ENCODE measurements at places on chromosomes 3 and 15.

- DNase-seq, result no peak
These were observed 9.2 kb downstream of the ARF4 start for GRCh38 chr3:57587905-57588304.

GRCh38 chr15:93330912-93331544 is 242.0 kb upstream of the RGMA start:
- DNase-seq, result no peak

- DNase-seq, result no peak
These were observed 67.9 kb upstream of the AKAP13 start for GRCh38 chr15:85312486-85312885.

DNA sequence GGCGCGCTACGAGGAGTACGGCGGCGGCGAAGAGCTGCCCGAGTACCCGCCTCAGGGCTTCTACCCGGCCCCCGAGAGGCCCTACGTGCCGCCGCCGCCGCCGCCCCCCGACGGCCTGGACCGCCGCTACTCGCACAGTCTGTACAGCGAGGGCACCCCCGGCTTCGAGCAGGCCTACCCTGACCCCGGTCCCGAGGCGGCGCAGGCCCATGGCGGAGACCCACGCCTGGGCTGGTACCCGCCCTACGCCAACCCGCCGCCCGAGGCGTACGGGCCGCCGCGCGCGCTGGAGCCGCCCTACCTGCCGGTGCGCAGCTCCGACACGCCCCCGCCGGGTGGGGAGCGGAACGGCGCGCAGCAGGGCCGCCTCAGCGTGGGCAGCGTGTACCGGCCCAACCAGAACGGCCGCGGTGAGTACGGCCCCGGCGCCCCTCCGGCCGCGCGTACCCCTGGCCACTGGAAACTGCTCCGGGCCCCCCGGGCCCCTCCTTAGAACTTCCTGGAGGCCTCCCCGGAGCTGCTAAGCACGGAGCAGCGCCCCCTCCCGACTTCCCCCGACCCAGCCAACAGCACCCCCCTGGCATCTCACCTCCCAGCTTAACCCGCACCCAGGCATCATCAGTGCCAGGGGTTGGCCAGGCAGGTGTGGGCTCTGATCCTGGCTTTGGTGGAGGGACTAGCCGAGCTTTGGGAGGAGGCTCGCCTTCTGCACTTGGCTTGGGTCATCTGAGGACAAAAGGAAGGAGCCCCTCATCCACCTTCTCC is 1.4 kb downstream of the LOXL1 start:
- DNase-seq, result peak; percentile 62

DNA sequence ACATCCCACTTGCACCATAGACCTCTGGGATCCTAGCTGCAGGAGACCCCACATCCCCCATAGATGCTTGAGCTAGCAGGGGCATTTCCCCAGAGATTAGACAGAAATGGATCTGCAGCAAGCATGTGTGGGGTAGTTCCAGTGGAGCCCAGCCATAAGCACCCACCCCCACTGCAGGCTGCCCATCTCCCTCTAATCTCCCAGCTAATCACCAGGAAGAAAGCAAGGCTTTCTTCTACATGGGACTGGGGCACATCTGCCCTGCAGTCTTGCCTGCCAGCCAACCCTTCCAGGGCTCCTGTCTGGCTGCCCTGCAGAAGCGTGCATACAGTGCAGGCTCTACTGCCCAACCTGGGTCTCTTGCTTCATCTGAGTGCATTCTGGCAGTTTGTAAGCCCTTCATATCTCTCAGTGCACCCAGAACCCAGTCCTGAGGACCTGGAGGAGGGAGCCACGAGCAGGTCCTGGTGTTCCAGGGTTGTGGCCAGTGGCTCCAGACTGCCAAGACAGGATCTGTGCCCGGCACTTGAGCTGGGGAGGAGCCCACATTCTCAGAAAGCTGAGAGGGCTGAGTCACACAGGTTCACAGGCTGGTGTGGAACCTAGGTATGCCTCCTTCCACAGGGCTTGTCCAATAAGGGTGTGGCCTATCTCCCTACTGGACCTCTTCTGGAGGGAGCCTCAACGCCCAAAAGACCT is 49.9 kb upstream of the IGSF11 start:
- DNase-seq, result no peak

GRCh38 chr3:33035596-33035995 is 61.4 kb downstream of the GLB1 start:
- DNase-seq, result no peak

DNA sequence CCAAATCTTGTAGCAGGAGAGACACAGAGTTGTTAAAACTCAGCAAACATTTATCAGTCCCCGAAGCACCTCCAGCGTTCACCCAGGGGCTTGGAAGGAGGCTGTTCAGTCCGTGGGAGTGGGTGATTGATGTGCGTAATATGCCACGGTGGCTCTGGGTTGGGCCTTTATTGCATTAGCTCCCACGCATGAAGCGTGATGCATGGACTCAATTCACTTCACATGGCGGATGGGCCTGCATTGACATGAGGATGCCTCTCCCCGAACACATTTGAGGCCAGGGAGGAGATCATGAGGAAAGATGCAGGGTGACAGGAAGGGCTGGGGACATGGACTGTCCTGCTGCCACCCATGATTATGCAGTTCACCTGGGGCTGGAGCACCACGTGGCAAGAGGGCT is 126.5 kb downstream of the FAM43A start:
- no peak for DNase-seq

DNA sequence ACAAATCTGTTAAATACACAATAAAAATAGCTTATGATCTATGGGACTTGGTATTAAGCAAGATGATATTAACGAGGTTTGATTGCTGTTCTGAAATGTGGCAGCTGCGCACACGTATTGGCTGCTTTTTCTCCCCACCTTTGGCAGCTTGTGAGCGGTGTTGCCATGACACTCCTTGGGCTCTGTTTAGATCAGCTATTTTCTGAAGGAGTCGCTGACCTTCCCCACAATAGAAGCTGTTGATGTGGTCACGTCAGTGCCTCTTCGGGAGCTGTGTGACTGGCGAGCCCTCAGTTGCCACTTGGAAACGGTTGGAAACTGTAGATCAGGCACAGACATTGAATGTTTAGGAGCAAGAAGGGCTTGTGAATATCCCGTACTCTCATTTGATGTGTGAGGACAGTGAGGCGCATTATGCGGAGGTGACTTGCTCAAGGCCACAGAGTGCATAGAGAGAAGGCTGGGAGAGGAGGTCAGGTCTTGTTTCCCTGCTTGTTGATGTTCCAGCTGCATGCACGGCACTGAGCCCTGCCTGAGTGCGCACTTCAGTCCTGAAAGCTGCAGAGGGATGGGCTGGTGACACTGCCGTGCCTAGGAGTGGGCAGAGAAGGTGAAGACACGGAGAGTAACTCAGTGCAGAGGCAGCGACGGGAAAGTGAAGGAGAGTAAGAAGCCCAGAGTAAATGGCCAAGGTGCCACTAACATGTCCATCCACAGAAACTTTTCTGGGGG is 198.4 kb downstream of the LPP start:
- no peak for DNase-seq

DNA sequence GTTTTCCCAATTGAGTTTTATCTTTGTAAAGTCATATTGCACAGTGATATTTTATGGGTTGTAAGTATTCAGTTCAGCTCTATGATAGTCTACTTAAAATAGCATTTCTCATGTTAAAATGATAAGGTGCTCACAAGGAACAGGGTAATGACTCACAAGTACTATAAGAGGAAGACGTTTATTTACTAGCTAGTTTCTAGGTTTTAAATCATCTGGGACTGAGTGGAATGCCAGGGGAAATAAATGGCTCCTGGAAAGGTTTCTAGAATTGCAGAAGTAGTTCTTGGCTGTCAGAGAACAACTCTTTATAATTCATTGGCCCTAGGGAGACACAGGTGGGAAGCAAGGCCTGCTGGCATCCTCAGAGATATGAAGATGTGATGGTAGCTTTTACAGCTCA is 112.8 kb downstream of the CHDH start:
- no peak for DNase-seq

- DNase-seq, result no peak
These were observed 32.2 kb downstream of the CRTAP start for GRCh38 chr3:33145901-33146580.

GRCh38 chr3:126307591-126308393 is 49.4 kb downstream of the KLF15 start:
- no peak for DNase-seq

DNA sequence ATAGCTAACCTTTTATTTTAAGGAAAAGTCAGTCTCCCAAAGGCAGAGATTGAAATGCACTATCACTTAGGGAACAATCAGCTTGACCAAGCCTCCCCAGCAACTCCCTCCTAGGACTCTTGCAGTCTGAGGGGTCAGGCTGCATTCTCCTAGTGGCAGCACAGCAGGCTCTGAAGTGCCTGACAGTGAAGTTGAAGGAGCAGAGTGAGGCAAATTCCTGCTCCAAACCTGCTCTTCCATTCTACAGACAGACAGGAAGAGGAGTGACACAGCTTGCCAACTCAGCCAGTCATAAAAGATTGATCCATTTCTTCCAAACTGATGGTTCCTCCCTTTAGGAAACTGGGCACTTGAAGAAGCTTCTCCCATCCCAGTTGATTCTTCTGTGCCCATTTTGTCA is 43.9 kb upstream of the SMAD3 start:
- DNase-seq, result no peak
